ENCODE measurements at places on chromosomes 3 and 15.

- DNase-seq: no peak
These were observed at the start of gene GP9 for GRCh38 chr3:129060276-129061022. Gene GP9 (plus strand): TSS chr3:129060779. CDS start chr3:129061740, 961 bp downstream.

- no peak for DNase-seq
These were observed 57.8 kb downstream of the MAP3K13 start for GRCh38 chr3:185420762-185421161.

- no peak for DNase-seq
These were observed 127.0 kb upstream of the ICE2 start for GRCh38 chr15:60605879-60606307.

- peak; percentile 11 for DNase-seq
These were observed 75.8 kb downstream of the STXBP5L start for GRCh38 chr3:120983841-120984240.

DNA sequence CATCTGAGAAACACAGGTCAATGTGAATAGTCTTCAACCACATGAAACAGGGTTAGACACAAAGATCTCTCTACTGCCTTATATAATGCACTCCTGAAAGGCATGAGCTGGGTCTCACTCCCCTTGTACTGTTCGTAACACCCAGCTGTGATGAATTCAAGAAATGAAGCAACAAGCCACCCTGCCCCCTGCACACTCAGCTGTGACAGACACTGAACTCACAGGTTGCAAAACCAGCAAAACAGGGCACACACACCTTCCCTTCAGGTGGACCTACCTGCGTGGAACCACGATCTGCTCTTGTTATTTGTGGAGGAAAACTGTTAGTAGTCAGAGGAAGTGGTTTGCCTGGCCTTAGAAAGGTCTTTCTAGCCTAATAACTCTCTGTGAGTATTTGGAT is 64.5 kb downstream of the CERS3 start:
- no peak for DNase-seq

DNA sequence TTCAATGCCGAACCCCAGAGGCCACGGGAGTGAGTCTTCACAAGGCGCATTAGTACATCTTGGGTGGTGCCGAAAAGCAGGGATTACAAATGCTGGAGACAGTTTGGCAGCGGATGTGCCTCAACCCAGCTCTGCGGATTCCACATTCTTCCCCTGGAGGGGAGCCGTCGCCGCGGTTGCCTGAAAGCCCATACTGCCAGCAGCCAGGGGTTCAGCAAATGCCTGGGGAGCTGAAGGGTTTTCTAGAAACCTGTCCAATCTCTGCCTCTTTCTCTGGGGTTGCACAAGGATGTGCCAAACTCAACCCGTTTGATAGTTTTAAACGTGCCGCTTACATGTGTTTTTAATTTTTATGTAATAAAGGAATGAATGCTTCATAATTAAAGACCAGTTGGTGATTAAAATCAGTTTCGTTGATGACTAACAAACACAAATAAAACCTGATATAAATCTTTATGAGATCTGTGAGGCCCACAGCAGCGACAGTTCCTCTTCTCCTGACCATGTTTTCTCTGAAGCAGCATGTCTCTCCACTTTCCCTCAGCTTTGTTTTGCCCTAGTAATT is 74.6 kb upstream of the LEKR1 start:
- DNase-seq: peak; percentile 87

GRCh38 chr3:55473788-55474187 is 13.3 kb downstream of the WNT5A start:
- no peak for DNase-seq

DNA sequence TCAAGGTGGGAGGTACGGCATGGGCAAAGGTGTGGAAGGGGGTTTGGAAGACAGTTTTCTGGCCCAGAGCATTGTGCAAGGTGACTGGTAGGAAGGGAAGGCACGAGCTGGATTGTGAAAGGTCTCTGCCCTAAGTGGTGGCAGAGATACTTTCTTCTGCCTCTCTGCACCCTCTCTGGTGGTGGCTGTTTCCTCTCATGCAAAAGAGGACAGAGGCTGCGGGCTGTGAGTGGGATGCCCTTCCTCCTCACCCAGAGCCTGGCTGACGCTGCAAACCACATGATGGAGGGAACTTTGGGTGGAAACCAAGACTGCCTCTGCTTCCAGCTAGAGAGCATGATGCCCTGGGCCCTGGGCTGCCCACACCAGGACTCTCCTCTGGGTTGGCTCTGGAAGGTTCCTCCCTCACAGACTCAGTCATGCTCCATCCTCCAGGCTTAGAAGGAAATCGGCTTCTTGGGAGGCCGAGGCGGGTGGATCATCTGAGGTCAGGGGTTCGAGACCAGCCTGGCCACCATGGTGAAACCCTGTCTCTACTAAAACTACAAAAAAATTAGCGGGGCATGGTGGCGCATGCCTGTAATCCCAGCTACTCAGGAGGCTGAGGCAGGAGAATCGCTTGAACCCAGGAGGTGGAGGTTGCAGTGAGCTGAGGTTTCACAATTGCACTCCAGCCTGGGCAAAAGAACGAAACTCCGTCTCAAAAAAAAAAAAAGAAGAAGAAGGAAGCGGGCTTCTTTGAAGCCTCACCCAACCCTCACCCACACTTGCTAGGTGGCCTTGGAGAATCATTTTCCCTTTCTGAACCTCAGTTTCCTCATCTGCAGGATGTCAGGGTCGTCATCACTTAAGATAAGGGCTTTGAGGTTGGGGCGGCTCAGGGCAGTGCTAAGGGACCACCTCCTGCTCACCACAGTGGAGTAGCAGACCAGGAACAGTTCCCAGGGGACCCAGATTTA is 8.3 kb downstream of the PSTPIP1 start:
- DNase-seq: no peak

- no peak for DNase-seq
These were observed 12.4 kb upstream of the TTBK2 start for GRCh38 chr15:42932833-42933515.

DNA sequence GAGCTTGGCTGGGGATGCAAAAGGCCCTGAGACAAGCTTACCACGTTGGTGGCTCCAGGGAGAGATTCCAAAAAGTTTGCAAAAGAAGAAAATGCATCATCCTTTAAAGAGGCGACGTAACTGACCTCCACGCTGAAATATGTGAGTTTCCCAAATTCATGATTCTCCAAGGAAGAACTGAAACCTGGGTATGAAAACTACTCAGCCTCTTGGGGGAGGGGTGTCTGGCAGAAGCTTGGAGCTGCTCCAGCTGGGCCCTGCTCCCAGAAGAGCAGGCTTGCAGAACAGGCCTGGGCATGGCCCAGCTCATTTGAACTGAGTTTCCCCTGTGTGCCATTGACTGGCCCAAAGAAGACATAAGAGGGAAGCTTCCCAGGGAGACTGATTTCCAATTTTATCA is 20.5 kb downstream of the CPN2 start:
- no peak for DNase-seq

- DNase-seq: no peak
These were observed 49.9 kb upstream of the SUCLG2 start for GRCh38 chr3:67704322-67704721.

DNA sequence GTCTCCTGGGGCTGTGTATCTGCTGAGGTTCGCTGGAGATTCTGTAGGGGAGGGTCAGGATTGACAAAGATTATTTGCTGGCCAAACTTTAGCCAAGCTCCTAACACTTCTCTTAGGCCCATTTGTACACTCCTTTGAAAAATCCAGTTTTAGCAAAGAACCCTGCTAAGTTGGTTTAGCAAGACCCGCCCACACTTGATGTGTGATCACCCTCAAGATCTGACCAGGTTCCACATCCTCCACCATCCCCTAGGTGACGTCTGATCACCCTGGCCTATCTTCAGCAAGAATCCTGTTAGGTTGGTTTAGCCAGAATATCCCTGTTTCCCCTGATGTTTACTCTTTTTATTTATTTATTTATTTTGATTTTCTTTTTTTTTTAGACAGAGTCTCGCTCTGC is 14.8 kb upstream of the SLC35G2 start:
- no peak for DNase-seq

DNA sequence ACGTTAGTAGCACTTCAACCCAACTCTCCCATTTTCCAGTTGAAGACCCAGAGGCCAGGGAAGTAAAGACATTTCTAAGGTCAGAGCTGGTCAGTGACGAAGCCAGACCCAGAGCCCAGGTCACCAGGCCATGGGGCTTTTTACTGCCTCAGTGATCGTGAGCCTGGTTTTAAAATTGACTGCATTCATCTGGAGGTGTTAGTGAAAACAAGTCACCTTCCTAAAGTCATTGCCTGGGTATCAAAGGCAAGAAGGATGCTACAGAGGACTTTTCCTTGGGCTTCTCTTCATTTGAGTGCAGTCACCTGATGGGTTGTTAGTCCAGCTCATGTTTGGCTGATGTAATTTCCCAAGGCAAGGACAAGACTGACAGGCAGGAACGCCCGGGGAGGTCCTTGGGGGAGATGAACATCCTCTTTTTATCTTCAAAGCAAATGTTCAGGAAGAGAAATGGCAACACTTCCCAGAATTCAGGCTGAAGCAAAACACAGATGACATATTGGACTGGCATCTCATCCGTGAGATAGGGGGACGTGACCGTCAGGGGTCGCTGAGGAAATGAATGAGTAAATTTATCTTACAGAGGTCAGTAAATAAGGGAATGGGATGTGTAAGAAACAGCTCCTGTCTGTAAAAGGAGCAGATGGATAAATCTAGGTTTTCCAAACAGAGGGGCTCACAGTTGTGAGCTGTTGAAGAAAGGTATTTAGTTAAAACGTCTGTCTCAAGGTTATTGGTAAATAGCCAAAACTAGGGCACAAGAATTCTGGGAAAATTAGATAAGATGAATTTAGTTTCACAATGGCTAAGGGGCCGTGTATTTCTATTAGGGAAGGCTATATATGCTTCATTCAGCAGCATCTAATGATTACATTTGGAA is 201.2 kb downstream of the OPA1 start:
- no peak for DNase-seq

DNA sequence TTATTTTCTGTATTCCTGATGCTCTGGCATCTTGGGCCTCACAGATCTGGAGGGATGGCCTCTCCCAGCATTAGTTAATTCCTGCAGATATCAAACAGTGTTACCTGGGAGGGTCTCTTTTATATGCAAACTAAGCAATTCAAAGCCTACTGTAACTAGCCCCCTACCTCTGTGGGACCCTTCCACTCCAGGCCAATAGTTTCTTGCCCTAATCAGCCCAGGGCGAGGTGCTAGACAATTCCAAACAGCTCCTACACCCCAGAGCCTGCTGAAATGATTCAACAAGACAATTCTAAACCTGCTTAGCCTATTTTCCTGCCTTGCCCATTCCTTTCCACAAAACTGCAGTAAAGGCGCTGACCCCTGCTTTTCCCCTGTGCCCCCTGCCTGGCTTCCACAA is 106.6 kb upstream of the IGSF10 start:
- DNase-seq: no peak

DNA sequence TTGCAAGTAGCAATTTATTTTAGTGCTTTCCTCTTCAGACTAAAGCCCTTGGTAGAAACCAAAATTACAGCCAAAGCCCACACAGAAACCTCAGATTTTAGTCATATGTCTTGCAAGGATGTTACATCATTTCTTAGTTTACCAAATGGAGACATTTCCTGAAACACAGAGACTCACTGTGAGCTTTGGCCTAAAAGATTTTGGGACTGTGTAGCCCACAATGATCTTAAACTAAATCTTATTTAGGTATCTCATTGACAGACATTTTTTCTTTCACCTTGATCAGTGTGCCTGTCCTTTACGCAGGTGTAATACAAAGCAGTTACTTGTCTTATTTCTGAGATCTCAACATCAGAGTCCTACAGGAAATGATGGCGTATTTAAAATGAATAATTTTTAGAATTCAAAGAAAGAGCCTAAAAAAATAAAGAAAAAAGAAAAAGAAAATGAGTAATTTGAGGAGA is 27.8 kb upstream of the AP4E1 start:
- no peak for DNase-seq

GRCh38 chr3:129695230-129695629 is 88.8 kb upstream of the PLXND1 start:
- no peak for DNase-seq
